ENCODE measurements at places on chromosomes 3 and 15.

DNA sequence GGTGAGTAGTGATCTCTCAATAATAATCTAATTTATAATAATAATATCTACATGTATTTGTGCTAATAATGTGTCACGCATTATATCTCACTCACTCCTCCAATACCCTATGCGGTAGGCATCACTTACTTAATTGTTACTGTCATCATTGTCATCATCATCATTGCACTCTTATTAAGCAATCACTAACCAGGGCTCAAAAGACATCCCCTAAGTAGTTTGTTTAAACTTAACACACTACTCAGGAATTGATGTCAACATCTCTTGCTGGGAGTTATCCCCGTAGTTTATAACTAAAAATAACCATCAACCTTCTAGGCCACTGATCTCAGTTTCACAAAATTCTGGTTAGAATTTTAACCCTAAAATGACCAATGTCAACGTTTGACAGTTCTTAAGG lies 56.8 kb upstream of the ICE2 start:
- DNase-seq: no peak

- DNase-seq: no peak
These were observed 45.6 kb downstream of the SST start for GRCh38 chr3:187624588-187624987.

DNA sequence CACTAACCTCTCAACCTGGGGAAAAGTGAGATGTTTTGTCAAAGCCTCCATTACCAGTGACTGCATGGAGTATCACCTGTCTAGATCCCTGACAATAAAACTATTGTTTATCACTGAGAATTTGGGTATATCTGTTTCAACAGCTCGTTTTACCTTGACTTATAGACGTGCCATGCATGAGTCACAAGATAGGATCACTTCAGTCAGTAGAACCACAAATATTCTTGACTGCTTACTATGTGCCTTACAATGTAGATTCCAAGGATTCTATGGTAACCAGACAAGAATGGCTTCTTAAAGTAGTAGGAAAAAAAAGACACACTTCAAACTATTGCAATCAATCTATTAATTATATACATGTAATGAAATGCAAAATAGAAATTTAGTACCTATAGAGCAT lies 55.7 kb upstream of the GRM7 start:
- DNase-seq: no peak

DNA sequence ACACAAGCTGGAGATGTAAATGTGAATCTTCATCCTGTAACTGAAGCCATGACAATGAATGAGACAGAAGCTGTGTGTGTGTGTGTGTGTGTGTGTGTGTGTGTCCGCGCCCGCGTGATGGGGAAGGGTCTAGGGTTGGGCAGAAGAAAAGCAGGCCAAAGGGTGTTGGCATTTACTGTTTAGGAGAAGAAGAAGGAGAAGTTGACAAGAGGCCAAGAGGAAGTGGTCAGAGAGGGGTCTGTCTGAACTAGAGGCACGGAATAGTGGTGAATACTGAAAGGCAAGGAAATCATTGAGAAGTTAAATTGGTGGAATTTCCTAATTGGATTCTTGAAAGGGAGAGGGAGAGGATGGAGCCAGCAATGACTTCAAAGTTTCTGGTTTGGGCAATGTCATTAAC lies 5.6 kb upstream of the NCEH1 start:
- DNase-seq: no peak

DNA sequence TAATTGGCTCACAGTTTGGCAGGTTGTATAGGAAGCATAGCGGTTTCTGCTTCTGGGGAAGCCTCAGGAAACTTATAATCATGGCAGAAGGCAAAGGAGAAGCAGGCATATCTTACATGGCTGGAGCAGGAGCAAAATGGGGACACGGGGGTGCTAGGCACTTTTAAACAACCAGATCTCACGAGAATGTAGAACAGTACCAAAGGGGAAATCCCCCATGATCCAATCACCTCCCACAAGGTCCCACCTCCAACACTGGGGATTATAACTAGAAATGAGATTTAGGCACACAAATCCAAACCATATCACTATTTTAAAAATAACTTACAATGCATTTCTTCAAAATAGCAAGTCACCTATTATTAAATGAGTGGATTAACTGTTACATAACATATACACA lies 47.1 kb upstream of the ANKRD28 start:
- no peak for DNase-seq

- DNase-seq: no peak
These were observed 182.7 kb downstream of the GOLGA6L6 start for GRCh38 chr15:20358779-20359414.

- no peak for DNase-seq
These were observed 40.3 kb downstream of the COPS2 start for GRCh38 chr15:49115062-49115461.

- no peak for DNase-seq
These were observed 19.0 kb downstream of the SLCO3A1 start for GRCh38 chr15:91872356-91873137.

DNA sequence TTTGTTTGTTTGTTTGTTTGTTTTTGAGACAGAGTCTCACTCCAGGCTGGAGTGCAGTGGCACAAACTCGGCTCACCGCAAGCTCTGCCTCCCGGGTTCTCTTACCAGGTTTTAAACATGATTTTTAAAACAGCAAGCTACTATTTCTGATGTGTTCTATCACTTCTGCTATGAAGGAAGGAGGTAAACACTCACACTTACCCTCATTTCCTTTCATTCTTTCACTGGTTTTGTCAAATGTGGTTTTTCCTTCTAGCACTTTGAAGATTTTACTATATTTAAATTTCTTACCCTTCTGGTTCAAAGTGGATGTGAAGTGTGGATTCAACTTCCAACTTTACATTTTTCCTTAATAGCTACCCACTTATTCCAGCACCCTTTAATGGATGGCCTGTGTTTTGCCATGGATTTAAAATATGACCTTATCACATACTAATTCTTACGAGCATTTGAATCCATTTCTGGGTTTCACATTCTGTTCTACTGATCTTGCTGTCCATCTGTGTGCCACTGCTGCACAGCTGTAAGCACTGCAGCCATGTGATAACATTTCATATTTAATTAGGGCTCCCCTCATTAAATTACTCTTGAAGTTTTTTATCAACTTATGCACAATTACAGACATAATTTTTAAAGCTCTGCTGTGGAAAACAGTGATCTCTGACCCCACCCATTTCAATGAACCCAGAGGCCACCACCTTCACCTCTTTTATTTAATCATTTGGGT lies 42.3 kb downstream of the TXNRD3 start:
- no peak for DNase-seq

DNA sequence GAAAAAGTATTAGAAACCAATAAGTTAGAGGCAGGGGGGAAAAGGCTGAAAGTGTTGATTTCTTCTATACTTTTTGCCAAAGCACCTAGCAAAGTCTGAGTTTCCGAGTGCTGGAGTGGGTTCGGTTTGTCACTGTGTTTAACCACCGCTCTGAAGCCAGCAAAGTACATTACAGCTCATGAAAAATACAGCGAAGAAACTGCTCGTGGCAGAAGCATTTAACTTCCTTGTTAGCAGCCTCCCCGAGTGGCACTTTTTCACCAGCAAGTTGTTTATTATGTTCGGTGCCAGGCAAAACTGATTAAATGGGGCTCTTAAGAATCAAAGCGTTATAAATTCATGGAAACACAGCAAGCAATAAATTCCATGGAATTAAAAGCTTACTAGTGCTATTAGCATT lies 313.6 kb downstream of the FOXP1 start:
- DNase-seq: no peak

DNA sequence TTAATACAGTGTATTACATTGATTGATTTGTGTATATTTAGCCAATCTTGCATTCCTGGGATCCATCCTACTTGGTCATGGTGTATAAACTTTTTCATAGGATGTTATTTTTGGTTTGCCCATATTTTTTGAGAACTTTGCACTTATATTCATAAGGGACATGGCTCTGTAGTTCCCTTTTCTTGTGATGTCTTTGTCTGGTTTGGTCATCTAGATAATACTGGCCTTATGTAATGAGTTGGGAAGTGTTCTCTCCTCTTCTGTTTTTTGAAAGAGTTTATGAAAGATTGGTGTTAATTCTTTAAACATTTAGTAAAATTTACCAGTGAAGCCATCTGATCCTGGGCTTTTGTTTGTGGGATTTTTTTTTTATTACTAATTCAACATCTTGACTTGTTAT lies 9.6 kb downstream of the CHST13 start:
- no peak for DNase-seq

GRCh38 chr3:26621176-26621575 lies 1.4 kb upstream of the LRRC3B start:
- no peak for DNase-seq

DNA sequence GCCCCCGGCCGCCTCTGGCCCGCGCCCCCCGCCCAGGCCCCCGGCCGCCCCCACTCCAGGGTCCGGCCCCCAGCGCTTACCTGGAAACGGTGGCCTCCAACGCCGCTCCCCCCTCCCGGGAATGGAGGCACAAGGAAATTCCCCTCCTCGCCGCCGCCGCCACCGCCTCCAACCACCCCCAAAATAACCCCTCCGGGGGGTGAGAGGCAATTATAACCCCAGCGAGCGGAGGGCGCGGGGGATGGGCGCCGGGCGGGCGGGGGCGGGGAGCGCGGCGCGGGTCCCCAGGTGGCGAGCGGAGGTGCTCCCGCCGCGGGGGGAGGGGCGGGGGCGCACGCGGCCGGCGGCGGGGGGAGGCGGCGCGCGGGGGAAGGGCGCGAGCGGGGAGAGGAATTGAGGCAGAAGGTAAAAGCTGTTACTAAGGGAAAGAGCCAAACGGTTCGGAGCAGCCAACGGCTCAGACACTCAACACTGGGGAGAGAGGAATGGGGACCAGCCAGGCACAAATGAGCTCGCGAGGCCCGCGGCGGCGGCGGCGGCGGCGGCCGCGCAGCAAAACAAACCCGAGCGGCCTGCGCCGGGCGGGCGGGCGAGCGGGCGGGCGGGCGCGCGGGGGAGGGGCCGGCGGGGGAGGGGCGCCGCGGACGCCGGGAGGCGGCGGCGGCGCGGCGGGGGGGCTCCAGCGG lies at the start of gene TBL1XR1:
Gene TBL1XR1 (minus strand): TSS at position 442 of the 686 bp plus-strand sequence. CDS start 132,505 bp downstream, outside the sequence.
- peak; percentile 81 for DNase-seq

DNA sequence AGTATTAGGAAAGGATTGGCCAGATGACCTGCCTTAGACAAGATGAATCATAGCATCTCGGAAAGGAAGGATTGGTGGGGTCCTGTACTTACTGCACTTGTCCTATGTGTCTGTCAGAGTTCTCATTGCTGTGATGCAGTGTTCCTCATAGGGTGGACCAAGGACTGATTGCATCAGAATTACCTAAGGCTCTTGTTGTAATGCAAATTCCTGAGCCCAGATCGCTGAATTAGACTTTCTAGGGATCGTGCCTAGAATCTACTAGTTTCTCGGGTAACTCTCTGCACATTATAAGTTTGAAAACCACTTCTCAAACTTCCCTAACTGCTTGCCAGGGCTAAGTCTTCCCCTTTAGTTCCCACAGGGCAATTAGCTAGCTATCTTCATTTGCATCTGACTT lies 74.9 kb upstream of the SKOR1 start:
- no peak for DNase-seq

GRCh38 chr15:22980189-22981050 lies at the start of gene CYFIP1:
Gene CYFIP1 (minus strand): TSS chr15:22980368. CDS start chr15:22947285, 33,083 bp downstream.
- DNase-seq: no peak

GRCh38 chr3:48711727-48712126 lies 5.3 kb downstream of the IP6K2 start:
- DNase-seq: no peak

DNA sequence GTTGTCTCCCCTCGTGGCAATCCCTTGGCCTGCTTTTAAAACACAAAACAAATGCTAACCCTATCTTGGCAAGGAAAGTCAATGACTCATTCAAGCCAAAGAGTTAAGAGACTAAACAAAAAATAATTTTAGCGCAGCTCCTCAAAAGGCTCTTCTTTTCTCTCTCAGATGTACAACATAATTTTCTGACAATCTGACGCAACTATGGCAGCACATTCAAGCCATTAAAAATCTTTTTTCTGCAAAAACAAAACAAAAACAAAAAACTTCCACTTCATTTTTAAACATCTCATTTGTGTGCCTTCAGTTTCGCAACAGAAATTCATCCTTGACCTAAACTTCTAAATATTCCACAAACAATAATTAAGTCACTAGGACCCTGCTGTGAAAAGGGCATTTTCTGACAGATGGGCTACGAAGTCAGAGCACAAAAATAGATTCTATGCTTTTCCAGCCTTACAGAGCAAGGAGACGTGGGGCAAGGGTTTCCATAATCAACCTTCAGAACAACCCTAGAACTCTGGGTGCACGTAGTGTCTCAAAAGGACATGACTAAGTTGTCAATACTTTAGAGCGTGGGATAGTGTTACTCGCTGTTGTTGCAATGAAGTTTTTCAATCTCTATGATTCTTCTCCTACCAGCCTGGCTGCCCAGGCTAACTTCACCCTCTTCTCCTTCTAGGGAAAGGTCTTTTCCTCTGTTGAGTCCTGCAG lies 84.3 kb downstream of the MB21D2 start:
- DNase-seq: peak; percentile 3

- DNase-seq: no peak
These were observed 48.6 kb upstream of the CP start for GRCh38 chr3:149270180-149270579.

DNA sequence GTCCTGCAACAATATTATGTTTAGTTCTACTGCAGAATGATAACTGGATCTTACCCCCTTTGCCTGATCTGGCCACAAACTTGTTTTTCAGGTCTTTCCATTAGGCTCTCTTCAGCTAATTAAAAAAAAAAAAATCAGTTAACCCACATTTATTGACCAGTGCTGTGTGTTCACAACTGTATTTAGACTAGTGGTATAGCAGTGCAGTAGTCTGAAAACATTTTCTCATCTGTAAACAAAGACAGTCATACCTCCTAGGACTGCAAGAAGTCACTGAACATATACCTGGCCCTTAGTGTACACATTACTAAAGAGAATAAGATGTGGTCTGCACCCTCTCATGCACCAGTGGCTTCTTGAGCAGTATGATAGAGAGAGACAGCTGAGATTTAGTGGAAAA lies 22.5 kb downstream of the LPP start:
- no peak for DNase-seq

DNA sequence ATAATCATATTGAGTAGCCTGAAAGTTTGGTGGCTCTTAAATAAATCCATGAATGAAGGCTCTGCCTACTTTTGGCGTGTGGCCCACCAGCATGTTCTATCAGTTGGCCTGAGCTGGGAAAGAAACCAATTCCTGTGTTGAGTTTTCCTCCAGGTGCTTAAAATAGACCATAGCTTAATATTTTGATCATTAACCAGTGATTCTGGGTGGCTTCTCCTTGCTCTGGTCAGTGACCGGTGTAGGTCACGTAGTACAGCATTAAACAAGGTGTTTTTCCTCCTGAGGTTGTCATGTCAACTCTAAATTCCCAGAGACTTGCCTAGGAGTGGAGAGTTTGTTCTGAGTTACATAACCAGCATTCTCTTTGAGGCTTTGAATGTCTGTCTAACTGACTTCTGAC lies 1.3 kb downstream of the HHLA2 start:
- no peak for DNase-seq
